ENCODE measurements at places on chromosomes 1 and 21.

DNA sequence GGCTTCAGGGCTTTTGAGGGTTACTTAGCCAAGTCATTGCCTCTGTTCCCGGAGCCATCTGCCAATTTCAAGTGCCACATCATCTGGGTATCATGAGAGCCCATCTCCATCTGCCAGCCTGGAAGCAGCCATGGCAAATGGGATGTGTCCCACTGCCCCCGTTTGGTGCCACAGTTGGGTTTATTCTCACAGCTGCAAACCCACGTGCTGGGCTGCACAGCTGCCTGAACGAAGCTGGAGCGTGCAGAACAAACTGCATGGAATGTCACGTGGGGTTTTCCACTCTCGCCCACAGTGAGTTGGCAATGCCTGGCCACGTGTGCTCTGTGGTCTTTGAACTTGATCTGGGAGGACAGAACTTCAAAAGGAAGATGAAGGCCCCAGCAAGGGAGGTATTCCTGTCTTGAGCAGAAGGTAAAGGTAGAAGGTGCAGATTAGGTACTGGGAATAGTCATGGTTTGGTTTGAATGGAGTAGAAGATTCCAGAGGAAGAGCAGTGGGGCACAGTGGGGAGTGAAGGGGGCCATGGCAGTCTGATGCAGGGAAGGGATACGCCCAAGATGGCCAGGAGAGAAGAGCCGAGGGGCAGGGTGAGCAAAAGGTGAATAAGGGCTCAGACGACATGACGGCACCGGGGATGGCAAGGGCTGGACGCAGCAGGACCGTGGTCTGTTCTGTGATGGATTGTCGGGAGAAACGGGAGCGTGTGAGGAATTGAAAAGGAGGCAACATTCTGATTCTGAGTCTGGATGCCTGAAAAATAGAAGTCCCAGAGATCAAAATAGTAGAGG, 222.0 kb downstream of the KAZN start:
- no peak for DNase-seq

- DNase-seq: no peak
These were observed 57.2 kb upstream of the LRRN2 start for GRCh38 chr1:204742676-204743251.

DNA sequence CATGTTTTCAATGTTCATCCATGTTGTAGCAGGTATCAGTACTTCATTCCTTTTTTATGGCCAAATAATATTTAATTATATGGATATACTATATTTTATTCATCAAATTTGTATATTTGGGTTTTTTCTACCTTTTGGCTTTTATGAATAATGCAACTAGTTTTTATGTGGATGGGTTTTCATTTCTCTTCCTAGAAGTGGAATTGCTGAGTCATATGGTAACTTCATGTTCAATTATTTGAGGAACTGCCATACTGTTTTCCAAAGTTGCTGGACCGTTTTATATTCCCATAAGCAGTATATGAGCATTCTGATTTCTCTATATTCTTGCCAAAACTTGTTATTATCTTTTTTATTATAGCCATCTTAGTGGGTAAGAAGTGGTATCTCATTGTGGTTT, 16.0 kb downstream of the CFAP57 start:
- no peak for DNase-seq

- DNase-seq: no peak
These were observed 106.5 kb upstream of the EDEM3 start for GRCh38 chr1:184860985-184861754.

DNA sequence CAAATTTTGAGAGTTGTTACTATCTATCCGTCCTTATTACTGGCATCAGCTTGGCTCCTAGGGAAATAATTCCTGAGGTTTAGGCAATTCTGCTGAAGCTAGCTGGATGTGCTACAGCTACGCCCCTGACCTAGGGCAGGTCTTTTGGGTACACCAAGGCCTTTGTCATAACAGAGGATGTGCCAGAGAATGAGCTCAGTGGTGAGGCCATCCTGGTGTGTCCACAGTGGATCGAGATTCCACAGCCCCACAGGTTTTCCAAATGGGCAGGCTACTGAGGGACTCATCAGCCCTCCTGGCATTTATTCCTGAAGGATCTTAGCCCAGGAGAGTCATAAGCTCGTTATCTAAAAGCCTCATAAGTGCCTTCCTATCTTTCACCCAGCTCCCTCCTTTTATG, 475.2 kb upstream of the USP24 start:
- no peak for DNase-seq

DNA sequence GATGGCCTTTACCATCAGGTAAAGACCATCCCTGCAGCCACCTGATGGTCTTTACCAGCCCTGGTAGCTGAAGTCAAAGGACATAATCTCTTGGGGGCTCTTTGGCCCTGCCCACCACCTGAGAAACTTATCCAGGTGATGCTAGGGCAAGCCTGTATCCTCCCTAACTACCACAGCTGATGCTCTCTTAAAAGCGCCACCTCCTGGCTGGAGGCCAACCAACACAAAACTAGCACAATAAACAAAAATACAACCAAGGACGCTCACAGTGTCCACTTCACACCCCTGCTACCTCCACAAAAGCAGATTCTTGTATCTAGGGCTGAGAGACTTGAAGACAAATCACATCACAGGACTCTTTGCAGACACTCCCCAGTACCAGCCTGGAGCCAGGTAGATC, 357.1 kb upstream of the POU3F1 start:
- no peak for DNase-seq

DNA sequence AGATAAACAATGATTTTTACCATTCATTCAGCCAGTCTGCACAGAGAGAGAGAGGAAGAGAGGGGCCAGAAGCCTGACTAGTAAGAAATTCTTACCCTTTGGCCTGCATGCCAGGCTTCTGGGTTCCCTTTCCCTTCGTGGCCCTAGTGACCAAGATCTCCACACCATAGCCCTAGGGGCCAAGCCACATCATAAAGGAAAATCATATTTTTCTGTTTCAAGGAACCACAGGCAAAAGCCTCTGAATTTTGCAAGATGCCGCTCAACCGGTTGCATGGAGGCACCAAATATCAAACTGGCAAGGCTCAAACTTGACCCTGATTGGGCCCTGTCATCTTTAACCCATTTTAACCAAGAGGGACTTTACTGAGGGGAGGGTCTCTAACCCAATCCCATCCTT, 103.1 kb upstream of the SOX13 start:
- no peak for DNase-seq

DNA sequence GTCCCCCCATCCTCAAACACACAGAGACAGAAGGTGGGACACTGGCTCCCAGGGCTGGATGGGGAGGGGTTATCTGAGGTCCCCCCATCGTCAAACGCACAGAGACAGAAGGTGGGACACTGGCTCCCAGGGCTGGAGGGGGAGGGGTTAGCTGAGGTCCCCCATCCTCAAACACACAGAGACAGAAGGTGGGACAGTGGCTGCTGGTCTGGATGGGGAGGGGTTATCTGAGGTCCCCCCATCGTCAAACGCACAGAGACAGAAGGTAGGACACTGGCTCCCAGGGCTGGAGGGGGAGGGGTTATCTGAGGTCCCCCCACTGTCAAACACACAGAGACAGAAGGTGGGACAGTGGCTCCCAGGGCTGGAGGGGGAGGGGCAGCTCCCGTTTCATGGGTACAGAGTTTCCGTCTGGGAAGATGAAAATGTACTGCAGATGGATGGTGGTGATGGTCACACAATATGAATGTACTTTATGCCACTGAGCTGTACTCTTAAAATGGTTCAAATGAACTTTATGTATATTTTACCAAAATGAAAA, 69.2 kb downstream of the SCCPDH start:
- DNase-seq: no peak

DNA sequence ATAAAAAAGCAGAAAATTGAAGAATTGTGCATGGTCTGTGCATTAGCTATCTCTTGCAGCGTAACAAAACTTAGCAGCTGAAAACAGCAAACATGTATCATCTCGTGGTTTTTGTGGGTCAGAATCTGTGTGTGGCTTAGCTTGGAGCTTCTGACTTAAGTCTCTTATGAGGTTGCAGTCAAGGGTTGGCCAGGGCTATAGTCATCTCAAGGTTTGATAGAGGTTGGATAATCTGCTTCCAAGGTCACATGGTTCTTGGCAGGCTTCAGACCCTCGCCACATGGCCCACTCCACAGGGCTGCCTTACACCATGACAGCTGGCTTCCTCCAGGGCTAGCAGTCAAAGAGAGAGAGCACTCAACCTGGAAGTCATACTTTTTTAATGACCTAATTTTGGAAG, 35.9 kb downstream of the CNST start:
- no peak for DNase-seq

GRCh38 chr1:8374356-8374755, 56.4 kb downstream of the SLC45A1 start:
- DNase-seq: no peak

GRCh38 chr21:16420031-16420724, 690.4 kb downstream of the USP25 start:
- peak; percentile 85 for DNase-seq

DNA sequence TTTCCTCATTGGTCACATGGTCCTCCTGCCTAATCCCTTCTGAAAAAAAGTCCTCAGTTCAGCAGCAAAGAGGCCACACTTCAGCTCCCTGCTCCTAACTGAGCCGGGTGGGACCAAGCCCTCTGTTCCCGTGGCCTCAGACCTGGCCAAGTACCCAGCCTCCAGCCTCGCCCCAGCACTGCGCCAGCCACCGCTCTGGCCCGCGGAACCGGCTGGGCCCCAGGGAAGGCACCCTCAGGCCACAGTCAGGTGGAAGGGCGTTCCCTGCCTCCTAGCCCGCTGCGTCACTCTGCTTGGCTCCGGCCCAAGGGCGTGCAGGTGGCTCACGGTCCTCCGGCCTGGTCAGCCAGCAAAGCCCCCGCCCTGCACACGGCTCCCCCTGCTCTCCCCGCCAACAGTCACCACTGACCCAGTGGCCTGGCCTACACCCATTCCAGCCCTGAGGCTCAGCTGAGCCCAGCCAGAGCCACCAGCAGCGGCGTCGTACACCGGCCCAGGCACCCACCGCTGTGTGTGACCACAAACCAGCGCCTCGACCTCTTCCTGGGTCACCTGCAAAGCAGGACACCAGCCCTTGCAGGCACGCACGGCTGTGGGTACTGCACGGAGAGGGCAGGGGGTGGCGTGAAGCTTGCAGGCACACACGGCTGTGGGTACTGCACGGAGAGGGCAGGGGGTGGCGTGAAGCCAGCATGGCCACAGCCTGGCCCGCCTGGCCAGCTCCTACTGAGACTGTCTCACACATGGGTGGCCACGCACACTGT, 19.4 kb downstream of the NADK start:
- DNase-seq: no peak

DNA sequence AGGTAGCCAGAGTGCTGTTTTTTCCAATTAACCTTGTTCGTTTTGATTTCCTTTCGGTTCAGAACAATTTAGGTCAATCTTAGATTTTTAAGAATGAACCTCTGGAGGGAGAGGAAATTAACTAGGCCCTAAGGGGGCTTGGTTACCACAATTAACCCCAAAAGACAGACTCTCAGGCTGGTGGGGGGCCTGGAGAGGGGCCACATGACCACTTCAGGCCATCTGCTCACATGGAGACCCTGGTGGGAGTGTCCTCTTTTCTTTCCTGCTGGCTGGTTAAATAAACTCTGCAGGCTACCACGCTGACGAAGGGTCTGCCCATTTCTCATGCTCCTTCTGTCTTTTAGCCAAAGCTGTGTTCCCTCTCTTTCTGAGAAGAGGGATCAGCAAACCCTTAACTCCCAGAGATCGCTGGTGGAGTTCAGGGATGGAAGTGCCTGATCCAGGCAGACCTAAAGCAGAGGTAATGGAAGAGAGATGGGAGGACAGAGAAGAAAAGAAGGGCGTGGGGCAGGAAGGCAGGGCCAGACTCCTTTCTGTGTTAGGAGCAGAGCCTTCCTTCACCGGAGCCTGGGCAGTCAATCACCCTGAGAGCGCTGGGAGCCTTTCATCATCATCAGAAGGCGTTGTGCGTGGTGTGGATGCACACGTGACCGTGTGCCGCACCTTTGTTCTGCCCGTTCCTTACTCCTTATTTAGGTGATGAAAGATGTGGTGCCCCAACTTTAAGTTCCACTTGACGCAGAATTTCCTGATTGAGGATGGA, 58.5 kb downstream of the KIF26B start:
- DNase-seq: no peak

DNA sequence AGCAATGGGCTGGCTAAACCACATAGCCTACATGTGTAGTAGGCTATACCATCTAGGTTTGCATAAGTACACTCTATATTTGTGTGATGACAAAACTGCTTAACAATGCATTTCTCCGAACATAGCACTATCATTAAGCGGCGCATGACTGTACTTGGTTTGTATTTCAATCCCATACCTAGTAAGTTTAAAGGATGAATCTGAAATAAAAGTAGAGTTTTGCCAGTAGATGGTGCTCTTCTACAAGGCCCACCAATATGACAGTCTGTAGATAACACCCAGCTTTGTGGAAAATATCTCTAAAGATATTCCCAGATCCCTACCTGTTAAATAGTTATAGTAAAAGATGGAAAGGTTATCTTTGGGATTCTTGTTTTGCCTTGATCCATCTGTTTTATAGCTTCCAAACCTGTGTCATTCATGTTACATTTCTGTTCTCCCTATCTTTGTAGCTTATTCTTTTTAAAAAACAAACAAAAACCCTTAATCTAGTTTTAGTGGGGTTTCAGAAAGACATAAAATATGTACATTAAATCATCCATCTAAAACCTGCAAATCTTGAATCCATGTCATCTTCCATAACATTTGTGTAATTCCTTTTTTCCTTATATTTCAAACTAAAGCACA, 33.9 kb upstream of the ASPM start:
- peak; percentile 57 for DNase-seq

DNA sequence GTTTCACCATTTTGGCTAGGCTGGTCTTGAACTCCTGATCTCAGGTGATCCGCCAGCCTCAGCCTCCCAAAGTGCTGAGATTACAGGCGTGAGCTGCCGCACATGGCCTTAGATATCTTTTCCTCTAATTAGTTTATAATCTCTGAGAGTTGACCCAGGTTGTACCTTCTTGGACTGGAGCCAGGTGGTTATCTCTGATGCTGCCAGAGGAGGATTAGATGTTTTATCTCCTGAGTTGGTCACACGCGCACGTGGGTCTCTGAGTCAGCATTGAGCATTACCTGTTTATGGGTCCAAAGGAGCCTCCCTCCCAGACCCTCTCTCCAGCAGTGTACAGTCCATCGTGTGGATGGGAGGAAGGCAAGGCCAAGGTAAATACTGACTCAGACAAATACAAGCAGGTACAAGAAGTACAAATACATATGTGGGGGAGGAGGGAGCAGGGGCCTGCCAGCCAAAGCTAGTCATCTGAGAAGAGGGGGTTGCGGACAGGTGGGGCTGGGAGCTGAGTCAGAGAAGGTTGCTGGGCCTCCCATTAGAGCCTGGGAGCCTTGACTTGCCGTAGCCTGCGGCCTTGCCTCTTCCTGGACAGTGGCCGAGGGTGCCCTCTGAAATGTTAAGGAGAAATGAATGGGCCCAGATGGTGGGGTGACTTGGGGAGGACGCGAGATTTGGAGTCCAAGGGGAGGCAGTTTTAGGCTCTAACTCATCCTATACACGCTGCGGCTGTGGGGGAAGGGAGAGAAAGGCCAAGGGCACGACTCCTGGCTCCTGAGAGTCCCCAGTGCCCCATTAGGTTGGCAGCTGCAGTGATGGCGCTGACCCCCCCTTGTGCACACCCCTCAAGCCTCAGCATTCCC, 13.1 kb downstream of the IL6R start:
- no peak for DNase-seq

- no peak for DNase-seq
These were observed 44.1 kb upstream of the TSPAN2 start for GRCh38 chr1:115133440-115133839.
